Neural crest cell (in vitro differentiated cells): ENCODE measurements at places on chromosomes 7 and 10.

DNA sequence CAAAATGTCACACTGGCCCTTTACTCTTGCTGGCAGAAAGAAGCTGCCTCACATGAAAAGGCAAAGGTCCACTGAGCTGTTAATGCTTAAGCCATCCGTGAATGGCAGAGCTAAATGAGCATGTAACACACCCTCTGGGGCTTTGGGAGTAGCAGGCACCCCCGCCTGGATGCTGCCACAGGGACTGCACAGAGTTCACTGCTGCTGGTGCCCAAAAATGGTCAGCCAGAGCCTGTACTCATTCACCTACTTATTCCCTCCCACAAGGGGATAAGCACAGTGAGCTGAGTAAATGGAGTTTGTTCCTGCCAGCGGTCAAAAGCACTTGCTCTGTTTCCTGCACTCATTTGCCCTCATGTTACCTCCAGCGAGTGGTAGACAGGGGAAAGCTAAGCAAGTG, 374.0 kb upstream of the STEAP1 start:
- no peaks in the 10 kb centered on the region for H3K27me3 ChIP-seq
- no peak overlapping the region for H3K4me3 ChIP-seq
- H3K27ac ChIP-seq = no peak overlapping the region

- H3K36me3 ChIP-seq = no peaks in the 10 kb centered on the region
- no peak for DNase-seq
- H3K27me3 ChIP-seq = no peaks in the 10 kb centered on the region
- no peak overlapping the region for H3K27ac ChIP-seq
Observed at GRCh38 chr7:3218411-3219225, 82.4 kb upstream of the SDK1 start.

DNA sequence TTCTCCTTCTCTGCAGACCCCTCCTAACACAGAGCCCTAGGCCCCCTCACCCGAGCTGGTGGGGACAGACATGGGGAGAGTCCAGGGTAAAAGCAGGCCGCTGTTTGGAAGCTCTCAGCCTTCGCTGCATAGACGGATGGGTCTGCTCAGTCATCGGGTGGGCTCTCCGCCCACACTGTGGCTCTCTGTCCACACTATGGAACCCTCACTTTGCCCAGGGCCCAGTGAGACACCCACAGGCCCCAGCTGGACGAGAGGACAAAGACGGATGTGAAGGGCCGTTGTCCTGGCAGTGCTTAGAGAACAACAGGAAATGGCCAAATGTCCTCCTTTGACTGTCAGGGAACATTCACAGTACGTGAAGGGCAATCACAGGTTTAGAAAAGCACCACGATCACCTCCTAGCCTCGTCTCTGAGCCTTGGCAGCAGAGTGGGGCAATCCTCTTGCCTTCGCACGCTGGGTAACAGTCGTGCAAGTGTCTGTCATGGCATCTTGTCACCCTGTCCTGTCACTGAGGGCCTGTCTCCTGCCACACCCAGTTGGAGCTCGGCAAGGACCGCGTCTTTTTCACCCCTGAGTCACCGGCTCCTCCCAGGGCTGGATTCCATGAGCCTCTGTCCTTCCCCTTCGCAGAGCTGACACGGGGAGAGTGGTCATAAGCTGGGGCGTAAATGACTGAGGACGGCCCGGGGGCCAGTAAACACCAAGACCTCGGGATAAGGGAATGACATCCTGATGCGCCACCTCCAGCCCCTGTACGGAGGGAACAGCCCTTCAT, 80.6 kb downstream of the PRKAG2 start:
- peaks cover 28% of the 10 kb centered on the region for H3K4me1 ChIP-seq
- H3K27ac ChIP-seq = peak overlapping the region; percentile 43
- H3K4me3 ChIP-seq = no peak overlapping the region
- H3K27me3 ChIP-seq = no peaks in the 10 kb centered on the region
- H3K36me3 ChIP-seq = no peaks in the 10 kb centered on the region
- DNase-seq = no peak

DNA sequence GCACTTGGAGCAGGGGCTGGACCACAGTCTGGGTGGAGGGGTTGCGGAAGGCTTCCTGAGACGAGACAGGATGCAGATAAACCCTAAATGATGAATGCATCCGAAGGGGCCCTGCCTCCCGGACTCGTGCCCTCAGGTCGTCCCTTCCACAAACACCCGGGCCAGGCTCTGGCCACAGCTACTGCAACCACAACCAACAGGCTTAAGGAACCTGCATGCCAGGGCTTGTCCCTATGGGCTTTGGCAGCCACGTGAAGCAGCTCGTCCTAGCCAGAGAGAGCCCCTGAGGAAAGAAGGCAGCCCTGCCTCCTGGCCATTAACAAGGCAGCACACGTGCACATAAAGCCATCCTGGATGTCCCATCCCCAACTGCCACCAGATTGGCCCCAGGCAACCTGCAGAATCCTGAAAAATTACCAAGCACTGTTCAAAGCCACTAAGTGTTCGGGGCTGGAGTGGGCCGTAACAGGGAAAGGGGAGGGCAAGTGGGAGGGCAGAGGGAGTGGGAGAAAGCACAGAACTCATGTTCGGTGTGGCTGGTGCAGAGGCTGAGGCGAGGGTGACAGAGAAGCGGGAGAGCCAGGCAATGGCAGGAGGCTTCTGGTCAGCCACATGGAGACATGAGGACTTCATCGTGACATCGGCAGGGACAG, 62.7 kb downstream of the MAD1L1 start:
- H3K27me3 ChIP-seq = no peaks in the 10 kb centered on the region
- no peak for DNase-seq
- no peak overlapping the region for H3K4me3 ChIP-seq
- peak overlapping the region; percentile 43 for H3K27ac ChIP-seq

- H3K36me3 ChIP-seq = no peaks in the 10 kb centered on the region
- no peak for DNase-seq
- peaks cover 51% of the 10 kb centered on the region for H3K4me1 ChIP-seq
Observed at GRCh38 chr10:33773253-33773573, 438.7 kb upstream of the NRP1 start.

DNA sequence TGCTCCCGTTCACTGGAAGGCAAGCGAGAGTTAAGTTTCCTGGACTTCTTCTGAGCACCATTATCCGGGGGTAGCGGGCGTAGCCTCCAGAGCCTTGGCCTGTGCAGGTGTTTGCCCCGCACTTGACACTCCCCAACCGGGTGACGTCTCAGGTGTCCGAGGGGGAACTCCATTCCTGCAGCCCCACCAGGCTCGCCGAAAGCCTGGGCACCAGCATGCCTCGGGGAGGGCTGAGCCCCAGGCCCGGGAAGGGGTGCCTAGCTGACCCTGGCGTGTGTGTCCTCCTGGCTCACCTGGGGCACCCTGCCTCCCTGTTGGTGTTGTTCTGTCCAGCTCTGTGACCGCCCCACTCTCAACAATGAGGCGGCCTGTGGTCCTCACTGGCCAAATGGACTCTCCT, 109.4 kb upstream of the GPR26 start:
- DNase-seq = no peak
- no peak overlapping the region for H3K27ac ChIP-seq
- H3K27me3 ChIP-seq = peaks cover 20% of the 10 kb centered on the region
- no peaks in the 10 kb centered on the region for H3K36me3 ChIP-seq
- no peak overlapping the region for H3K4me3 ChIP-seq
- H3K4me1 ChIP-seq = peaks cover 5% of the 10 kb centered on the region

GRCh38 chr7:139762886-139763285, 14.9 kb downstream of the HIPK2 start:
- peaks cover 34% of the 10 kb centered on the region for H3K4me1 ChIP-seq
- H3K27ac ChIP-seq = peak overlapping the region; percentile 48
- no peaks in the 10 kb centered on the region for H3K27me3 ChIP-seq
- H3K36me3 ChIP-seq = peaks cover 11% of the 10 kb centered on the region
- DNase-seq = no peak

GRCh38 chr10:132551093-132551807, 13.7 kb downstream of the INPP5A start:
- H3K27me3 ChIP-seq = no peaks in the 10 kb centered on the region
- DNase-seq = no peak
- no peak overlapping the region for H3K4me3 ChIP-seq
- H3K36me3 ChIP-seq = no peaks in the 10 kb centered on the region
- no peak overlapping the region for H3K27ac ChIP-seq
- peaks cover 6% of the 10 kb centered on the region for H3K4me1 ChIP-seq

DNA sequence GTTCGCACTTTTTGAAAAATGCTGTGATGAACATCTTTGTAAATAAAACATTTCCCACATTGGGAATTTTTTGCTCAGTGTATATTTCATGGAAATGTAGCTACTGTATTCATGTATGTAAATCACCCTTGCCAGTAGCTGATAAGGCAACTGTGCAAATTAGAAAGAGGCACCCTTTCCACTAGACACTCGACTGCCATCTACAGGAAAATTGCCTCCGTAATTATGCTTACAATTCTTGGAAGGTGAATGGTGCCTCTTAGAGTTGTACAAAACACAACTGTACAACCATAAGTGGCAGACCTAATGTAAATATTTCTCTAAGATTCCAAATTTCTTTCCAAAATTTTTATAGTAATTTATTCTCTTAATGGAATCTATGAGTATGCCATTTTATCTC, 491.7 kb downstream of the CCSER2 start:
- H3K4me1 ChIP-seq = no peaks in the 10 kb centered on the region
- no peak overlapping the region for H3K27ac ChIP-seq
- DNase-seq = no peak
- H3K4me3 ChIP-seq = no peak overlapping the region

- no peak overlapping the region for H3K4me3 ChIP-seq
- no peak overlapping the region for H3K27ac ChIP-seq
- H3K4me1 ChIP-seq = peaks cover 11% of the 10 kb centered on the region
- no peak for DNase-seq
- no peaks in the 10 kb centered on the region for H3K27me3 ChIP-seq
- H3K36me3 ChIP-seq = no peaks in the 10 kb centered on the region
Observed at GRCh38 chr7:18117482-18117881, 89.8 kb upstream of the PRPS1L1 start.

GRCh38 chr7:129646369-129647021, 35.0 kb downstream of the NRF1 start:
- peaks cover 47% of the 10 kb centered on the region for H3K4me1 ChIP-seq
- H3K4me3 ChIP-seq = no peak overlapping the region
- no peaks in the 10 kb centered on the region for H3K27me3 ChIP-seq
- no peak overlapping the region for H3K27ac ChIP-seq

- H3K4me1 ChIP-seq = peaks cover 26% of the 10 kb centered on the region
- H3K27me3 ChIP-seq = peaks cover 24% of the 10 kb centered on the region
- H3K4me3 ChIP-seq = no peak overlapping the region
- H3K27ac ChIP-seq = peak overlapping the region; percentile 43
- no peak for DNase-seq
- peaks cover under 1% of the 10 kb centered on the region for H3K36me3 ChIP-seq
Observed at GRCh38 chr10:132522521-132523411, 14.8 kb upstream of the INPP5A start.

DNA sequence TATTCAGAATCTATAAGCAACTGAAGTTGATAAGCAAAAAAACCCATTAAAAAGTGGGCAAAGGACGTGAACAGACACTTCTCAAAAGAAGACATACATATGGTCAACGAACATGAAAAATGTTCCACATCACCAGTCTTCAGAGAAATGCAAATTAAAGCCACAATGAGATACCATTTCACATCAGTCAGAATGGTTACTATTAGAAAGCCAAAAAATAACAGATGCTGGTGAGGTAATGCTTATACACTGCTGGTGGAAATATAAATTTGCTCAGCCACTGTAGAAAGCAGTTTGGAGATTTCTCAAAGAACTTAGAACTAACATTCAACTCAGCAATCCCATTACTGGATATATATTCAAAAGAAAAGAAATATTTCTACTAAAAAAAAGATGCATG, 332.8 kb upstream of the PLXDC2 start:
- H3K4me1 ChIP-seq = peaks cover 3% of the 10 kb centered on the region
- H3K27ac ChIP-seq = no peak overlapping the region
- no peaks in the 10 kb centered on the region for H3K36me3 ChIP-seq
- H3K27me3 ChIP-seq = no peaks in the 10 kb centered on the region

GRCh38 chr10:10293481-10293951, 724.2 kb upstream of the CELF2 start:
- peaks cover 13% of the 10 kb centered on the region for H3K4me1 ChIP-seq
- H3K4me3 ChIP-seq = no peak overlapping the region
- no peaks in the 10 kb centered on the region for H3K27me3 ChIP-seq

GRCh38 chr7:98617051-98617959, at the start of gene NPTX2:
Gene NPTX2 (plus strand): TSS chr7:98617285. CDS start chr7:98617462, 177 bp downstream.
- H3K27me3 ChIP-seq = peaks cover 85% of the 10 kb centered on the region
- peak within 1 kb of the TSS; percentile 84 for H3K4me3 ChIP-seq
- DNase-seq = peak; percentile 70
- no peak within 1 kb of the TSS for H3K27ac ChIP-seq

GRCh38 chr10:125030567-125031197, 88.8 kb downstream of the ZRANB1 start:
- peaks cover 4% of the 10 kb centered on the region for H3K36me3 ChIP-seq
- DNase-seq = no peak
- peaks cover 34% of the 10 kb centered on the region for H3K4me1 ChIP-seq
- no peak overlapping the region for H3K4me3 ChIP-seq
- no peaks in the 10 kb centered on the region for H3K27me3 ChIP-seq
- H3K27ac ChIP-seq = peak overlapping the region; percentile 27

DNA sequence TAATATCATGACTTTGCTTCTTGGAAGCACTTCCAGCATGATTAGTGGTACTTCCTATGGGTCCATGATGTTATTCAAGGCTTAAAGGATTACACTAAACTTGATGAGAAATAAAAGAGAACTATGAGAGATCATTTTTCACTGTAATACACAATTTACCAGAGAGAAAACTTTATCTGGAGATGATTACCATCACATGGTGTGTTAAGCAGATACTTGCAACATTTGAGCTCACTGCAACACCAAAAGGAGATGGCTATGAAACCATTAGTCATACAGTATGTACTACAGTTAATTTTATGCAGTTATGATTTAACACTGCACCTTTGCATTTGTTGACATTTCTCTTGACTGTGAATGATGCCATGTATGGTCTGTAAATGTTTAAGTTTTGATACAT, 311.3 kb upstream of the AOAH start:
- H3K27me3 ChIP-seq = no peaks in the 10 kb centered on the region
- peaks cover 34% of the 10 kb centered on the region for H3K4me1 ChIP-seq
- peaks cover 5% of the 10 kb centered on the region for H3K36me3 ChIP-seq
- no peak overlapping the region for H3K27ac ChIP-seq

DNA sequence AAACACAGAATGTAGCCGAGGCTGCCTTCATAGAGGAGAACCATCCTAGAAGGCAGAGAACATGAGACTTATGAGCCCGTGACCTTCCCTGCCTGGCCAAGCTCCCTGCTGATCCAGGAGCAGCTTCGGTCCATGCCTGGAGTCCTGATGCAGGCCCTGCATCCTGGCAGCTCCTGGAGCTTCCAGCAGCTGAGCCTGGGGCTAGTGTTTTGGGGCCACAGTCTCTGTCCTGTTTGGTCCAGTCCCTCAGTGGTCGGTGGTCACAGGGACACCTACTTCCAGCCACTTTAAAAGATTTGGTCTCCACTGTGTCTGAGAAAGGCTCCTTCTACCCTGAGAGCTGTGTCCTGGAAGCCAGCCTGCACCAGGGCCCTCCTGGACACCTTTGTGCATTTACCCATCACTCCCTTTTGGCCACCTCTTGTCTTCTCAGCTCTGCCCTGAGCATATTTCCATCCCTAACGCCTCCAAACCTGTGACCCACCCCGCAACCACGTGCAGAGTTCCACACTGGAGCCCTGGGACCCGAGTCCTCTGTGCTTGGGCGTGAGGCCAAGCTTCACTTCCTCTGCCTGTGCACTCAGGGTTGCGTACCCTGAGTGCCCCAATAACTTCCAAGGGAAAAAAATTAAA, 315.2 kb upstream of the ZNF32 start:
- DNase-seq = no peak
- peaks cover under 1% of the 10 kb centered on the region for H3K27me3 ChIP-seq
- peaks cover 4% of the 10 kb centered on the region for H3K4me1 ChIP-seq
- no peak overlapping the region for H3K4me3 ChIP-seq
- no peaks in the 10 kb centered on the region for H3K36me3 ChIP-seq

- no peak overlapping the region for H3K27ac ChIP-seq
- no peaks in the 10 kb centered on the region for H3K4me1 ChIP-seq
- H3K27me3 ChIP-seq = no peaks in the 10 kb centered on the region
Observed at GRCh38 chr10:42477170-42477569, 161.2 kb downstream of the ZNF33B start.
